ENCODE measurements at places on chromosomes 7 and 10.

DNA sequence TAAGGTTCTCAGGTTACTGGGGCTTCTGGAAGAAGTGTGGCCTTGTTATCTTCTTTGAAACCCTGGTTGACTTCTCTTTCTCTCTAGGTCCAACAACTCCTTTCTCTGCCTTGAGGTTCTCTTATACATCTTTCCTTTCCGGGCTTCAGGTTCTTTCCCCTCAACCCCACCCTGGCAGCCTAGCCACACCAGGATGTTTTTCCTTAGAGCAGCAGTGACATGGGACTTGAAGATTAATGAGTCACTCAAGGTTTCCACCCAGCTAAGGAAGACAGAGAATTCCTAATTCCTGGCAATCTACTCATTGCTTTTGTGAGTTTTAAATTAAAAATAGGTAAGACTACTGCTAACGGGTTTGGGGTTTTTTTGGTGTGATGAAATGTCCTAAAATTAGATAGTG lies 121.8 kb upstream of the HPS1 start:
- no peaks in the 10 kb centered on the region for H3K36me3 ChIP-seq
- no peaks in the 10 kb centered on the region for H3K4me1 ChIP-seq
- no peaks in the 10 kb centered on the region for H3K27me3 ChIP-seq
- H3K27ac ChIP-seq = no peak overlapping the region

- H3K27me3 ChIP-seq = no peaks in the 10 kb centered on the region
- H3K27ac ChIP-seq = no peak overlapping the region
- H3K4me3 ChIP-seq = no peak overlapping the region
- no peak for DNase-seq
Observed at GRCh38 chr10:123409426-123409825, 255.2 kb downstream of the BUB3 start.

DNA sequence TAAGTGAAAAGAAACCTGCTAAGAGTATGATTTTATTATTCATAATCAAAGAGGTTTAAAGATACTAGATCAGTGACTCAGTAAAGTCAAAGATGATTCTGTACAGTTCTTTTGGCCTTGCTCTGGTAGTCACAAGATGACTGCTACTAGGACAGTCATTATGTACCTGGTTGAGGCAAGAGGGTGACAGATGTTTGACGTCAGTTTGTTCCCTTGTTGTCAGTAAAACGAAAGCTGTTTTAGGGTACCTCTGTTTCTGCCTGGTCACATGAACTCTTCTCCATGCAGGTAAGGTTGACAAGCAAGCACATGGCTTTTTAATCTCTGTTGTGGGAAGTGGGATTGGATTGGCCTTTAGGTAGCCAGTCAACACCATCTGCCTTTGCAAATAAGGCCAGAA lies 308.0 kb downstream of the EXOC4 start:
- no peaks in the 10 kb centered on the region for H3K36me3 ChIP-seq
- H3K4me1 ChIP-seq = no peaks in the 10 kb centered on the region
- no peaks in the 10 kb centered on the region for H3K27me3 ChIP-seq
- H3K4me3 ChIP-seq = no peak overlapping the region

- peaks cover 20% of the 10 kb centered on the region for H3K4me1 ChIP-seq
- DNase-seq = peak; percentile 52
- peak within 1 kb of the TSS; percentile 68 for H3K27ac ChIP-seq
- H3K27me3 ChIP-seq = no peaks in the 10 kb centered on the region
- H3K36me3 ChIP-seq = peaks cover 5% of the 10 kb centered on the region
Observed at GRCh38 chr10:45000752-45001380, at the start of gene ZNF22. Gene ZNF22 (plus strand): TSS chr10:45000923. CDS start chr10:45003369, 2,446 bp downstream.

DNA sequence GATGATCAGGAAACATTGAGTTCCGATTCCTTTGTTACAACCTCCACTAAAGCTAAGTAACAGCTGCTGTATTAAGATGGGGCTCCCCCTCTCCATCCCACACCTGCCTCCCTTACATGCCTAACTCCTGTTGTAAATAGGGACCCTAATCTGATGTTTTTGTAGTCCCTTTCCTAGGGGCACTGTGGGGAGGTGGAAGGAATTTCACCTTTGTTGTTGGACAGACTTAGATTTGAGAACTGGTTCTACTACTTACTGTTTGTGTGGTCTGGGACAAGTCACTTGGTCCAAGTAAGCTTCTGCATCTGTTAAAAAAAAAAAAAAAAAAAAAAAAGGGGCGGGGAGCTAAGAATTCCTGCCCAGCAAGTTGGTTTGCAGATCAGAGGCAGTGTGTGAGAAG lies 42.6 kb downstream of the KIAA1217 start:
- H3K27ac ChIP-seq = no peak overlapping the region
- no peaks in the 10 kb centered on the region for H3K36me3 ChIP-seq
- no peak for DNase-seq
- H3K27me3 ChIP-seq = no peaks in the 10 kb centered on the region

DNA sequence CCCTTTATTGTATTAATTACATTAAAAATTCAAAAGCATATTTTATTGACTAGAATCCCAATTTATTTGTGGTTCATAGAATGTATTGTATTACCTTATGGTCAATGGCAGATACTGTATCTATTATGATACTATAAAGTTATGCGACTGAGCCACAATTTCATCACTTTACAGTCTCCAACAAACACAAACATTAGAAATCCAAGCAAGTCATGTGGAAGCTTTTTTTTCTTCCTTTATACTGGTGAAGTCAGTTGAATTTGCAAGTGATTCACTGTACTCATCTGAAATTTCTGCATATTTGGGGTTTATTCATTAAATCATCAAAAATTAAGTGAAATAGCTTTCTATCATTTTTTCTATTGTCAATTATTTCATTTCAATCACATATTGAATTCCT lies 54.3 kb downstream of the BMPER start:
- H3K27ac ChIP-seq = no peak overlapping the region
- no peak for DNase-seq
- H3K4me1 ChIP-seq = no peaks in the 10 kb centered on the region
- no peaks in the 10 kb centered on the region for H3K27me3 ChIP-seq
- no peak overlapping the region for H3K4me3 ChIP-seq
- no peaks in the 10 kb centered on the region for H3K36me3 ChIP-seq

GRCh38 chr7:117023325-117023854 lies 70.1 kb downstream of the ST7 start:
- H3K36me3 ChIP-seq = no peaks in the 10 kb centered on the region
- H3K4me3 ChIP-seq = no peak overlapping the region
- no peak overlapping the region for H3K27ac ChIP-seq
- H3K27me3 ChIP-seq = no peaks in the 10 kb centered on the region

GRCh38 chr10:34374356-34375045 lies 440.6 kb downstream of the PARD3 start:
- no peaks in the 10 kb centered on the region for H3K27me3 ChIP-seq
- no peak overlapping the region for H3K4me3 ChIP-seq
- H3K27ac ChIP-seq = no peak overlapping the region
- no peak for DNase-seq
- no peaks in the 10 kb centered on the region for H3K36me3 ChIP-seq
- peaks cover 8% of the 10 kb centered on the region for H3K4me1 ChIP-seq

- H3K4me1 ChIP-seq = no peaks in the 10 kb centered on the region
- no peaks in the 10 kb centered on the region for H3K36me3 ChIP-seq
- no peak overlapping the region for H3K27ac ChIP-seq
- DNase-seq = no peak
Observed at GRCh38 chr7:40799493-40800403, 664.9 kb downstream of the SUGCT start.

DNA sequence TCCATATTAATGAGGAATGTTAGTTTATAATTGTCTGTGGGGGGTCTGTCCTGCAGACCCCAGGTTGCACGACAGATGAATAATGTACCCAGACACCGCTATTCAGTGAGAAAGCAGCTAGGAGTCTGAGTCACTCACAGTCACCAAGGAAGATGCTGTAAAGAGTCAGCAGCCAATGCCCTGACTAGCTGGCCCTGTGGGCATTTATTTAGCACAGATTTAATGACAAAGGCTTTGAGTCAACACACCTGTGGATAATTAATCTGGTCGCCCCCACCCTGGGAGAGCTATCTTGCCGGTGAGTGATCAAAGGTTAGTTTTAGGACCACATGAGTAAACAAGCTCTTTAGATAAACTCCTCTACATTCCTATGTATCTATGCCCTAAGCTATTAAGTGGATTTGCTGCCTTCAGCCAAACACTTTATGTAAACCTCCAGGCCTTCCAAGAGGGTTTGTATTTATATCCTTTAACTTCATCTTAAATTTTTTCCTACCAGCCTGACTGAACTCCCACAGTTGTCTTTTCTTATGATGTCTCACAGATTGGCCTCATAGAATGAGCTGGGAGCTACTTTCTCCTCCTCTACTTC lies 180.0 kb upstream of the ADCY1 start:
- H3K27me3 ChIP-seq = peaks cover 10% of the 10 kb centered on the region
- H3K4me3 ChIP-seq = no peak overlapping the region
- no peaks in the 10 kb centered on the region for H3K36me3 ChIP-seq
- H3K27ac ChIP-seq = no peak overlapping the region

DNA sequence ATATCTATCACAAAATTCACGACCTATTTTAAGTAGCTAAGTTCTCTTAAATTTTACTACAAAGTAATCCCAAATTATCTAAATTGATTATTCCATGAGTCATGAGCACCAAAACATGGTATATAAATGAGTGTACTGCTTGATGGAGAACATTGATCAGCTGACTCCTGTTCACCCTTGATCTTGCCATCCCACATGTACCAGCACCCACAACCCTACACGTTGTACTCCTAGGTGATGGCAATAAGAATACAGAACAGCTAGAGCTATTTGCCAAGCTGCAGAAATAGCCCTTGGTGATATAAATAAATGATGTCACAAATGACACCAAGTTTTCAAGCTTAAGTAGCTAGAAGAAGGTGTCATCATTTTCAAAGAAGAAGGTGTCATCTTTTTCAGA lies 235.5 kb downstream of the GRM8 start:
- no peak for DNase-seq
- H3K4me3 ChIP-seq = no peak overlapping the region
- no peaks in the 10 kb centered on the region for H3K36me3 ChIP-seq
- no peaks in the 10 kb centered on the region for H3K4me1 ChIP-seq
- no peaks in the 10 kb centered on the region for H3K27me3 ChIP-seq

DNA sequence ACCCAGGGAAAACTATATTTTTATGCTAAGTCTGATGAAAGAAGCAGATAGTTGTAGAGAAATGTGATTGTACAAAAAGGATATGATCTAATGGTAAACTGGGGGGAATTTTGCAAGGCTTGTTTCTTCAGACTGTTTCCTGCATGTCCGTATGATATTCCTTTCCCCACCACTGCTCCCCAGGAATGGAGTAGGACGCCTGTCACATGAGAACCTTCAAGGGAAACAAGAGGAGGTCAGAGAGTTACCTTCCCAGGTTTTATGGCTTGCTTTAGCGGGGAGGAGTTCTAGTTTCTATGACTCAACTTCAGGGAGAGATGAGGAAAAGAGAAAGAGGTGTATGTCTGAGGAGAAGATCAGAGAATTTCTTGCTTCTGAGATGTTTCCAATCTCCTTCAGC lies 16.4 kb upstream of the ITPRID1 start:
- no peaks in the 10 kb centered on the region for H3K4me1 ChIP-seq
- H3K36me3 ChIP-seq = no peaks in the 10 kb centered on the region
- H3K27ac ChIP-seq = no peak overlapping the region
- no peak for DNase-seq

DNA sequence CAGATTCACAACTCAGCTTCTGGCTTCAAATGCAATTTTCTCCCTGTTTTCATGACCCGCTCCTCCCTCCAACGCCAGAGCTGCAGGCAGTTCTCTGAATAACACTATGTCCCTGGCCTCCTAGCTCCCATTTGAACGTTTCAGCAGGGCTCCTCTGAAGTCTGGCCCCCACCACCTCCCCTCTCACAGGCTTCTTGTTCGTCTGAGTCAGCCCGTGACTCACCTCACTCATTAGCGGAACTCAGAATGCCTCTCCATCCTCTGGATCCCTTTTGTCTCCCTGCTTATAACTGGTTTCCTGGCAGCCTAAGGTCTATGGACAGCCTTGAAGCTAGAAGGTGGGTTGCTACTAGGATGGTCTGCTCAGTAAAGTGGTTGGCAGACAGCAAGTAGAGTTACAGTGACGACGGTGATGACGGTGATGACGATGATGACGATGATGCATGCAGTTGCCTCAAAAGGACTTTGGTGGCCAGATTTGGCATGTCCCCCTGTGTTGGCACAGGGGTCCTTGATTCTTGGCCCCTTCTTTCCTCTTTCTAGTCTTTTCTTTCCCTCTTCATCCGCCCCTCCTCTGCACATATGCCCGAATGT lies 83.3 kb upstream of the MKLN1 start:
- no peak for DNase-seq
- no peaks in the 10 kb centered on the region for H3K4me1 ChIP-seq
- no peaks in the 10 kb centered on the region for H3K36me3 ChIP-seq
- H3K27me3 ChIP-seq = no peaks in the 10 kb centered on the region
- H3K4me3 ChIP-seq = no peak overlapping the region

DNA sequence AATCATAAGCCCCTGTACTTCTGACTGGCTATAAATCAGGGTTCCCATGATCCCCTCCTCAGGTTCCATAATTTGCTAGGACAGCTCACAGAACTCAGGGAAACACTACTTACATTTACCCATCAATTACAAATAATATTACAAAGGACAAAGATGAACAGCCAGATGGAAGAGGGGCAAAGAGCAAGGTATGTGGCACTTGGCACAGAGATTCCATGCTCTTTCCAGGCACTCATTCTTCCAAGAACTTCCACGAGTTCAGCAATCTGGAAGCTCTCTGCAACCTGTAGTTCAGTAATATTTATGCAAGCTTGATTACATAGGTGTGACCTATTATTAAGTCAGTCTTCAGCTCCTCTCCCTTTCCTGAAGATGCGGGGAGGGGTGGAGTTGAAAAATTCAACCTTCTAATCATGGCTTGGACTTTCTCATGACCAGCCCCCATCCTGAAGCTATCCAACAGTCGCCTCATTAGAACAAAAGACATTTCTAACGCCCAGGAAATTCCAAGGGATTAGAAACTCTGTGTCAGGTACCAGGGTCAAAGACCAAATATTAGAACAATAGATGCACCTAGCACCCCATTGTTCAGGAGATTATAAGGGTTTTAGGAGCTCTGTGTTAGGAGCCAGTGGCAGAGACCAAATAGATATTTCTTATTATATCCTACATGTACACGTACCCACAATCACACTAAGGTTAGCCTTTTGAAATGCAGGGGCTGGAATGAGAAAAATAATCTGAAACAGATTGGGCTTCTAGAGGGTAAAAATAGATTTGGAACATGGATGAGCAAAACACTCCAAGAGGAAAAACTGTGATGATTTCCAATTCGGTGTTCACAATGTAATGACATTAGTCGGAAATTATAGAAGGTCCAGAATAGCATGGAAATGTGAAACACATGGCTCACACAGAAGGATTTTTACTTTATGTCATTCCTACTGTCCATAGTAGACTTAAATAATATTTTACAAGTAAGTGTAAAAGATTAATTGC lies 7.0 kb downstream of the ANKMY2 start:
- H3K27ac ChIP-seq = no peak overlapping the region
- H3K4me1 ChIP-seq = peaks cover under 1% of the 10 kb centered on the region
- H3K36me3 ChIP-seq = no peaks in the 10 kb centered on the region
- H3K4me3 ChIP-seq = no peak overlapping the region
- DNase-seq = no peak
- H3K27me3 ChIP-seq = no peaks in the 10 kb centered on the region

DNA sequence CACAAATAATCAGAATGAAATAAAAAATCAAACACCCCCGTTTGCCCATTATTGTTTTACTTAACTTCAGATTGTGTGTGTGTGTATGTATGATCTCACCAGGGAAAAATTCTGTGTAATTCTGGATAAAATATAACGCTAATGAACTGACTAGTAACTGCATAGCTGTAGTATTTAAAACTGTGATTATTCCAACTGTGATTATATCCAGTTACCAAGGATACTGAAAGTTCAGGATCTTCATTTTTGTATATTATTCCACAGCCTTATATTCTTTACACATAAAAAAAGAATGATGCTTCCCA lies 2.9 kb downstream of the TWIST1 start:
- peaks cover 15% of the 10 kb centered on the region for H3K4me1 ChIP-seq
- no peak overlapping the region for H3K4me3 ChIP-seq
- no peak for DNase-seq
- no peak overlapping the region for H3K27ac ChIP-seq

- H3K36me3 ChIP-seq = no peaks in the 10 kb centered on the region
- no peak overlapping the region for H3K27ac ChIP-seq
- H3K4me1 ChIP-seq = no peaks in the 10 kb centered on the region
- no peaks in the 10 kb centered on the region for H3K27me3 ChIP-seq
Observed at GRCh38 chr10:98587156-98587837, 140.6 kb upstream of the HPS1 start.
